Left lobe of liver (tissue), 2 donors: ENCODE measurements at places on chromosomes 1 and 21. TPM values are rescaled to one million over a fixed set of nuclear protein-coding genes. Genes with fewer than 3 reads are reported as not detected.

- no peak for DNase-seq
Measured at GRCh38 chr1:2322581-2323211, 68.7 kb downstream of the MORN1 start.

DNA sequence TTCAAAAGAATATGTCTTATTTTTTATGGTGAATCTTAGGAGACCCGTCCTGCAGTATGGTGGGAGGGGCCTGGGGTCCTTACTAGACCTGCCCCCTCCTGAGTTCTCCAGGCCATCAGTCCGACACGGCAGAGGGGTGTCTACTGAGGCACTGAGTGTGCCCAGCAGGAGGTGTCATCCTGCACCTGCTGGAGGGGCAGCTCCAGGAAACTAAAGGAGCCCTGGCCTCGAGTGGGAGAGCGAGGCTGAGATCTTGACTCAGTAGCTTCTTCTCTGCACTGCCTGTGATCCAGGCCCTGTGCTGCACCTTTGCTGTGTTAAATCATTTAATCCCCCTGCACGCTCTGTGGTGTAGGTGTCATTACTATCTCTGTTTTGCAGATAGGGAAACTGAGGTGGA is 587.7 kb downstream of the PTPRU start:
- peak; percentile 29 for DNase-seq

DNA sequence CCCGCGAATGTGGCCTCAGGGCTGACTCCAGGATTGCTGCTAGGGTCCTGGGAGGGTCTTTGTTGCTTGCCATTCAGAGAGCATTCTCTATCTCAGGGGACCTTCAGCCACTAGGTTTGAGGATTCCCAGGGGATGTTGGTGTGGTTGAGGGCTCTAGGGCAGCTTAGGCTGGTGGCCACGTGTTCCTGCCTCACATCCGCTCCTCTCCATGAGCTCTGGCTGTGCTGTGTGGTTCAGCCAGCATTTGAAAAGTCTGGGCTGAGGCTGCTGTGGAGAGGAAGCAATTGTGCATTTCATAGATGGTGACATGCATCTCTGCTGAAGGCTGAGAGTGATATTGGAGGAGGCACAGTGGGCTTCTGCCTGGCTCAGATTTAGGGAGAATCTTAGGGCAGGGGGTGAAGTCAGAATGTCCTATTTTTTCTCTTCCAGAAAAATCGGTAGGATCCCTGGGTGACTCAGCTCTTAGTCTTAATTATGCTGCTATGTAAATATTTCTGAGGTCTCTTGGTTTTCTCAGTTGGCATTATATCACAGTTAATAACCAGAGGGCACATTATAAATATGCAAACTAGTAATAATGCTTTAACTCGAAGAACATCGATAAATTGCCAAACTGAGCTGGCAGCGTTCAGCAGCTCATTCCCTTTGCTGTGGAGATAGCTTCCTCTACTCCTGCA is 182.3 kb downstream of the CAMTA1 start:
- no peak for DNase-seq

- no peak for DNase-seq
Measured at GRCh38 chr1:54906586-54906985, 19.6 kb upstream of the DHCR24 start.

GRCh38 chr1:17125756-17126237 is 6.5 kb upstream of the PADI2 start:
- peak; percentile 91 for DNase-seq

- DNase-seq: peak; percentile 45
Measured at GRCh38 chr1:71944006-71944405, 338.3 kb downstream of the NEGR1 start.

MYOG gene
- not detected for total RNA-seq

TMCC2 gene
- total RNA-seq: 0.33 TPM

ATP1A4 gene
- not detected for total RNA-seq

TFF2 gene
- 0.25 TPM for total RNA-seq
